Prostate gland (tissue), 2 donors: ENCODE measurements at places on chromosomes 1 and 21. TPM values are rescaled to one million over a fixed set of nuclear protein-coding genes. Genes with fewer than 3 reads are reported as not detected.

GRCh38 chr1:21867451-21867996, 55.5 kb downstream of the LDLRAD2 start:
- no peak for DNase-seq

DNA sequence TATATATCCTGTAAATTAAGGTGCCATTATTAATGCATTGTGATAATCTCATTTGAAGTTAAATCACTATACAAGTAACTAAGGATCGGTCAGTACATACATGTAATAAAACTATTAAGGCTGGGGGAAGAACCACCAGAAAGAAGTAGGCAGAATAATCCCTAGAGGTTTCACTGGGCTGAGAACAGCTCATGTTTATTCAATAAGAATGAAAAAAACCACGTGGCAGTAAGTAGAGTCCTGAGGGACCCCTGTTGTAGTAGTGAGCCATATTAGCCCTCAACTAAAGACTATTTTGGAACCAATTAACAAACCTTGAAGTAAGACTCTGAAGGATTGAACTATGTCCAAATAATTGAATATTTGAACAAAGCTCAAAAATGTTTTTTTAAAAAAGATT, 46.9 kb upstream of the ADAM30 start:
- no peak for DNase-seq

Gene NTMT2
- total RNA-seq: not detected

Gene ZNF691
- 19.5 TPM for total RNA-seq

Gene TIE1
- 21.7 TPM for total RNA-seq

Gene NEGR1
- 2.3 TPM for total RNA-seq

- DNase-seq: no peak
Measured at GRCh38 chr1:21220815-21221214, 44.1 kb upstream of the EIF4G3 start.

DNA sequence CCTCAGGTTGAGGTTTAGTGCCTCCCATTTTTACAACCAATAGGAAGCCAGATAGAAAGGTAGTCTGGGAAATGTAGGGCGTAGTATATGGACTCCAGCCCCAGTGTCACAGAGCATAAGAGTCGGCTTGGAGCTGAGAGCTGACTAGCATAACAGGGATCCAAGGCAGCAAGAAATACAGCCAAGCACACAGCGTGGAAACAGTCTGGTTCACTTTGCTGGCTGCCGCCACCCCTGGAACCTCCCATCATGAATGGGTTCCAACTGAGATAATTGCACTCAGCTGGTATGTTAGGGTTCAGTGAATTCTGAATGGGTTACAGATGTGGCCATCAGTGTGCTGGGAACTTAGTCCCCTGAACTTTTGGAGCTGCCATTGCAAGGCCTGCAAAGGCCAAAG, 76.7 kb upstream of the GPR88 start:
- DNase-seq: no peak

DNA sequence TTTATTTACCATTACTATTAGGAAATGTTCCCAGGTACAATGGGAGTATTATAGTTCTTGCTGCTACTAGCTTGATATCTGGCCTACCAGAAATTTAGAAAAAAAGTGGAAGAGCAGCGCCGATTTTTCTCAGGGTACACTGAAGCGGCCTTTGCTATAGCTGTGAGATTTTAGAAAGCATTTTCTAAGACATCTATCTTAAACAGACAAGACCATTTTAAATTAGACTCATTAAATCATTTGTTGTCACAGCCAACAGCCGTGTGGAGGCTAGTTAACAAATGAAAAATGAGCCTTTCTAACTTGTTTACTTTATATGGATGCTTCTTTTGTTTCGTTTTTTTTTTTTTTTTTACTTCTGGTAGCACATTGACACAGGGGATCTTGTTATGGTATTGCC, 183.2 kb upstream of the ZRANB2 start:
- DNase-seq: no peak

DNA sequence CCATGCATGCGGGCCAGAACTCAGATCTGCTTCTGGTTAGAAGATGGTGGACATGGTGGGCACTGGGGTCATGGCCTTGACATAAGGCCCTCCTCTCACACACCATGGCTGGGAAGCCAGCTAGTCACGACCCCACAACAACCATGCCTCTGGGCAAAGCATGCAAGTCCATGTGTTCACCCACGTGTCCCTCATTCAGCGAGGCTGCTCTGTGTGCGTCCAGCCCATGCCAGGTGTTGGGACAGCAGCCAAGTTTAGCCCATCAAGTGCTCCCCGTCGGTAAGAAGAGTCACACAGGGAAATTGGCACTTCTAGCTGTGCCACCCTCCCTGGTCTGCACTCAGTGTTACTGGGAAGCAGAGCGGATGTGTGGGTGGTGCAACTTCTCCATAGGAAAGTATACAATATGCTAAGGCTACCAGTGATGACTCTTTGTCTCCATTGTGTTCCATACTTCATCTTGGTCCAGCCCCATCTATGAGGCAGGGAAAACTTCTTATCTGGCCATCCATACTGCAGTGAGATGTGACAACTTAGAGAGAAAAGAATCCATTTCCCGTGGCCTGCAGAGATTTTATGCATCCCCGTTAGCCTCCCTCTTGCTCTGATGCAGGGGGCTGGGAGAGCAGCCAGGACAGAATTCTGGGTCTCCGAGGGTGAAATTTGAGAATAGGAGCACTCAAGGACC, 198.0 kb downstream of the GRIK3 start:
- DNase-seq: no peak

GRCh38 chr21:17607684-17608083, 5.0 kb downstream of the BTG3 start:
- DNase-seq: peak; percentile 44

Gene AMY1B
- 1.9 TPM for total RNA-seq

Gene KISS1
- total RNA-seq: not detected

DNA sequence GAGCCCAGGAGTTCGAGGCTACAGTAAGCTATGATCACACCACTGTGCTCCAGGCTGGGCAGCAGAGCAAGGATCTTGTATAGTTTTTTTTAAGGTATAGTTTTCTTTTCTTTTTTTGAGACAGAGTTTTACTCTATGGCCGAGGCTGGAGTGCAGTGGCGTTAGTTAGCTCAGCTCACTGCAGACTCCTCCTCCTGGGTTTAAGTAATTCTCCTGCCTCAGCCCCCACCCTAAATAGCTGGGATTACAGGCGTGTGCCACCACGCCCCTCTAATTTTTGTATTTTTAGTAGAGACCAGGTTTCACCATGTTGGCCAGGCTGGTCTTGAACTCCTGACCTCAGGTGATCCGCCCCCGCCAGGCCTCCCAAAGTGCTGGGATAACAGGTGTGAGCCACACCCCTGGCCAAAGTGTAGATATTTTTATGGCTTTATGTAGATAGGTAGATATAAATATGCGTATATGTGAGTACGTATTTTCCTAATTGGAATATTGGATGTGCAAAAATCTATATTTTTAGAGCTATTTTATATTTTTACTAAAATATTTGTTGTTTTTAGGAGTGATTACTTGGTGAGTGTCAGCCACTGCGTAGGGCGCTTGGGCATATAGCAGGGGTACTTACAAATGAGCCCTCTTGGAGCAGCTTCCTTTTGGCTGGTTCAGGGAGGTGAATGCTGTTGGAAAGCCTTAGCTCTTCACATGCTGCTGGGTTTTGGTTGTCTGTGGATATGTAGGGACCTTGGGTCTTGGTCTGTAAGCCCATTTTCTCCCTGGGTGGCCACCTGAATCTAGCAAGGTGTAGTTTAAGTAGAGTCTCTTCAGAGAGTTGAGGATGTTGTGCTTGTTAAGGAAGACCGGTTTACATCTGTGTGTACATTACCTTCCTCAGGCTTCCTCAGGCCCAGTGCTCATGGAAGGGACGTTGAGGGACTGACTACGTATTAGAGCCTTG, 9.5 kb downstream of the KDM4A start:
- no peak for DNase-seq

DNA sequence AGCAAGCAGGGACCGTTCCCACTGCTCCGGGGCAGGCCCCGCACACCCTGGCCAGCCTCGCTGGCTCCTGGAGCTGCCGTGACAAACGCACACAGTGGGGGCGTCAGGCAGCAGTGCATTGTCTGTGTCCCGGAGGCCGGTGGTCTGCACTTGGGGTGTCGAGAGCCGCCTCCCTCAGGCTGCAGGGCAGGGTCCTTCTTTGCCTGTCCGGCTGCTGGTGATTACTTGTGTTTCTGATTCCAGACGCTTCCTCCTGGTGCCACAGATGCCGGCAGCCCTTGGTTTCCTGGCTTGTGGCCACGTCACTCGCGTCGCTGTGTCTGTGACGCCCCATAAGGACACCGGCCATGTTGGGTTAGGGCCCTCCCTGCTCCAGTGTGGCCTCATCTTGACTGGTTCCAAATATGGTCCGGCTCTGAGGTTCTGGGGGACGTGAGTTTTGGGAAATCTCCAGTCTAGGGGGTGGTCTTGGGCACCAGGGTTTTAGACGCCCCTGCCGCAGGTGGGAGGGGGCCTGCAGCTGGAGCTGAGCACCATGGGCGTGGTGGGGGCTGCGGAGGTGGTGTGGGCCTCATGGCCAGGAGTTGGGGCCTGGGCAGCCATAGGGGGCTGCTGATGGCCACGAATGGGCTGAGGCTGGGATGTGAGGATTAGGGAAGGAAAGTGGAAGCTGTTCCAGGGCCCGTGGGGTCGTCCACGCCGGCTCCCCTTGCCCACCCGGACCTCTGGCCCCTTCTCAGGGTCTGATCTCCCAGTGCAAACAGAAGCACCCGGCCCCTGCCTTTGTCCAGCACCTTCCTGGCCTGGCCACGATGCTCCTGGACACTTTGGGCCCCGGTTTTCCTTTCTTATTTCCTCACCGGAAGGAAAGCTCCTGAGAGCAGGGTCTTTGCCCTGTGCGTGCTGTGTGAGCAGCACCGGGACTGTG, 41.0 kb downstream of the SLX9 start:
- DNase-seq: no peak

Gene HSD3B2
- not detected for total RNA-seq

Gene OR2T29
- total RNA-seq: not detected

Gene KDF1
- 14.0 TPM for total RNA-seq

DNA sequence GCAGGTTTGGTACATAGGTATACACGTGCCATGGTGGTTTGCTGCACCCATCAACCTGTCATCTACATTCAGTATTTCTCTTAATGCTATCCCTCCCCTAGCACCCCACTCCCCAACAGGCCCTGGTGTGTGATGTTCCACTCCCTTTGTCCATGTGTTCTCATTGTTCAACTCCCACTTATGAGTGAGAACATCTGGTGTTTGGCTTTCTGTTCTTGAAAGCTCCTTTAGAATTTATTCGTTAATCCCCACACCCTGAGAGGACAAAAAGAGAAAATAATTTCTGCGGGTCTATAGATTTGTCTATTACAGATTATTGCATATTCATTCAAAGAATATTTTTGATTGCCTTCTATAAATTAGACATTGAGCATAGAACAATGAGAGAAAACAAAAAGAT, 455.5 kb downstream of the PLPP3 start:
- no peak for DNase-seq

DNA sequence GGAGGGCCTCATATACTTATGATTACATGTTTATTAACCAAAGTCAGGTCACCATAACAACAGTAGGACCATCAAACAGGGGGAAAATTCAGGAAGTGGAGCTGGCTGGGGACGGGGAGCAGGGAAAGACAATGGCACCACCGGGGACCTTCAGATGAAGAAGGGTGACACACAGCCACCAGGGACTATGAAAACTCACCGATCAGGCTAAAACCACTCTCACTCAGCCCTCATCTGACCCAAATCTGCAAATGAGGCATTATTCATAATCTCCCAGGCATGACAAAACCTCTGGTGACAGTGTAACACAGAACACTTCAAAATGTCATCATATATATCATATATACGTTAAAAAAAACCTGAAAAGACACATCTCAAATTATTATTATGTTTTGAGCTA, 11.2 kb downstream of the MKNK1 start:
- DNase-seq: no peak

Gene ANXA9
- total RNA-seq: 1.1 TPM

- DNase-seq: no peak
Measured at GRCh38 chr1:22854688-22855565, 117.7 kb downstream of the LACTBL1 start.

GRCh38 chr1:245205396-245205795, 50.6 kb downstream of the KIF26B start:
- DNase-seq: no peak

- DNase-seq: no peak
Measured at GRCh38 chr1:70044832-70045231, 160.5 kb downstream of the LRRC40 start.

DNA sequence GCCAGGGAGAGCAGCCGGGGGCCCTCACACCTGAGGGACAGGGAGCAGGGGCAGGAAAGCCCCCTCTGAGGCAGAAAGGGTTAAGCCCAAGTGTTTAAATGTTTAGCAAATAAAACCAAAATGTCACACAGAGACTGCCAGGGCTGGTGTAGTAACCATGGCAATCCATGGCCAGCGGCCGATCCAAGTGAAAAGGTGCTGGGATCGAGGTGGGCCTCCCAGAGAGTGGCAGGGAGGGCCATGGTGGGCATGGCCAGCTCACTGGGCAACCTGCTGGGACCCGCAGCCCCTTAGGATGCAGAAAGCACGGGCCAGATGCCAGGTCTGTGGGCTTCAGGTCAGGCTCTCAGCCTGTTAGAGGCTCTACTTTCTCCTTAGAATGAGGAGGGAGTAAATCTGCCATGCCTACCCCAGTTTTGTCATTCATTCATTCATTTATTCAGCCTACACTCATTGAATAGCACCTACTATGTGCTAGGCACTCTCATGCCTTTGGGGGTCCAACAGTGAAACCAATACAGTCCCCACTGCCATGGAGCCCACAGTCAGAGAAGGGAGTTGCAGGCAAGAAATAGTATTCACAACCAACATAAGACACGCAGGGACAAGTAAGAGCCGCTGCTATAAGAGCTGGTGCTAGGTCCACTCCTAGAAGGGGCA, 56.1 kb downstream of the KCNN3 start:
- DNase-seq: no peak

DNA sequence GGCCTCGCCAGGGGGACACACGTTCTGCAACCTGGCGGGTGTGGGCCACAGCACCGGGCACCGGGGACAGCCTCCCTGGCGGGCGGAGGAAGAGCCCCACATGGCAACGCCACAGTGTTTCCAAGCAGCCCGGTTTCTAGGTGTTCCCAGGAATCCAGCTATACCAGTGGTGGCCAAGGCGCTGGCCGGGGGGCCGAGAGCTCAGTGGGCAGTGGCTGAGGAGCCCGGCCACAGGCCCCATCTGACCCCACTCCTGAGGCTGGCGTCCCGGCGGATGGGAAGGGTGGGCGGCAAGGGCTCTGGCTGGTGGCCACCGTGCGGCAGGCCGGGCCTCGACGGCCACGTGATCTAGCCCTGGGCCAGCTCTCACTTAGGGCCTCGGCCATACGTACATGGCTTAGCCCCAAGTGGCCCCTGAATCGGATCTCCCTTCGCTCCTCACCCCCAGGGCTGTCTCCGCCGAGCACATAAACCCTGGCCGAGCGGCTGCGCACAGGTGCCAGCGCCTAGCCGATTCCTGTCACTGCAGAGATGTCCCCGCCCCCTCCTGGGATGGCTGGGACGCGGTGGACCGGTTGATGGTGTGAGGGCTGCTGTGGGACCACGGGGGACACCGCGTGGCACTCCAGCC, 68.7 kb downstream of the MORN1 start:
- no peak for DNase-seq

DNA sequence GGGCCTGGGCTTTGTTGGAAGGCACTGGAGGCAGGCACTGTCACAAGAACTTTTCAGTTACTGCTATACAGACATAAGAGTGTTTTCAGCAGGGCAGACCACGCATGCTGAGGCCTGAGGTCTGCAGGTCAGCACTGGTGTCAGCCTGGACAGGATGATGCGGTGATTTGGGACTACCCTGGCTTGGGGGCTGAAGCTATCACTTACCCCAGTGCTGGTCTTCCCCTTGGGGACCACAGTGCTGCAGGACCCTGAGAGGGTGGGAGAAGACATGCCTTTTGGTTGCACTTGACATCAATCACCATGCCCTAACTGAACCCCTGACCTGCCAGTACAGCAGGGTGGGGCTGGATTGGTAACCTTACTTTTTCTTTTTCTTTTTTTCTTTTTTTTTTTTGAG, 9.2 kb downstream of the DMRTB1 start:
- DNase-seq: no peak

Gene TMEM82
- not detected for total RNA-seq
